ENCODE measurements at places on chromosomes 1 and 21.

- no peak for DNase-seq
Observed at GRCh38 chr1:201731592-201731991, 97.4 kb upstream of the IPO9 start.

DNA sequence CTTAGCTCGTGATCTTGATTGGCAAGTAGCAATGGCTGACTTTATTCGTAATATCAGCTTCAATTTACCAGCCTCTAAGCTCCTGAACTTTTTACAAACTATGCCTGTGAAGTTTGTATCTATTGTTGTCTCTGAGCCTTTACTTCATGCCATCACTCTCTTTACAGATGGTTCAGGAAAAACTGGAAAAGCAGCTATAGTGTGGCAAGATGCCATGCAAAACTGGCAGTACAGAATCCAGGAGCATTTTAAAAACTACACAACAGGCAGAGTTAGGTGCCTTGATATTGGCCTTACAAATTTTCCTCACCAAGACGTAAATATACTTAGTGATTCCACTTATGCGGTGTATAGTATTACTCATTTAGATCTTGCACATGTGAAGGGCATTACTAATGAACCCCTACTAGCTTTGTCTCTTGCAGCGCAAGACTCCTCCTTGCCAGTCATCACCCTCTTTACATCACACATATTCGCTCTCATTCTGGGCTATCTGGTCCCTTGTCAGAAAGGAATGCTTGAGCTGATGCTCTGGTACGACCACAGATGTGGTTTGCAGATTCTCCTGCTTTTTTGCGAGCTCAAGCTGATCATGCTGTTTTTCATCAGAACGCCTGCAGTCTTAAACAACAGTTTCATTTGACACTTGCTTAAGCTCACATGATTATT, 36.3 kb downstream of the CLCA1 start:
- no peak for DNase-seq

DNA sequence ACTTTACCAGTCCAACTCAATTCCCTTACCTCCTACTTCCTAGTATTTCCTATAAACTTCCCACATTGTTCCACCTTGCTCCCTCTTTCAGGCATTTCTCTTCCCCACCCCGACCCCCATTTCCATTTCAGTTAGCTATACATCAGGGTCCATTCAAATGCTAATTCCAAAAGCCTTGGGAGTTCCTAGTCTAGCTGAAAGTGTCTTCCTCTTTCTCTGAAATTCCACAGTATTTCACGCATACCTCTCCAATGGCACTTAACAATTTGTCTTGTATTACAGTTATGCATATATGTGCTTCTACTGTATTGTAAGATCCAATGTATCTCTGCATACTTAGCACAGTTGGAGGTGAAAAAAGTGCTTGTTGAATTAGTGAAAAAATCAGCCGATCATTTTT, 94.9 kb downstream of the ZNF644 start:
- no peak for DNase-seq

DNA sequence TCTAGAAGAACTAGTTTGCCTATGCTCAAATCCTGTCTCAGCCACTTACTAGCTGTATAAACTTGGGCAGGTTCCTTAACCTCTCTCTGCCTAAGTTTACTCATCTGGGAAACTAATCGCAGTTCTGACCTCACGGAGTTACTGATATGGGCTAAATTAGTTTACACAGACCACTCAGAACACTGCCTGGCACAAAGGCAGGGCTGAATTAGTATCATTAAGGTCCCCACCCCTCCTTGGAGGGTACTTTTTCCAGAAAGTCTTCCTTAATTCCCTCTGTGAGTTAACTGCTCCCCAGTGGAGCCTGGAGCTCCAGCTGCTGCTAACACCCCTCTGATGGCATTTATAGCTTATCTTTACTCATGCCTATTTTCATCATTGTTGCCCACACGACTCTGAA, 40.3 kb downstream of the SSBP3 start:
- no peak for DNase-seq

GRCh38 chr1:30764396-30764795, 6.8 kb upstream of the LAPTM5 start:
- DNase-seq = no peak

DNA sequence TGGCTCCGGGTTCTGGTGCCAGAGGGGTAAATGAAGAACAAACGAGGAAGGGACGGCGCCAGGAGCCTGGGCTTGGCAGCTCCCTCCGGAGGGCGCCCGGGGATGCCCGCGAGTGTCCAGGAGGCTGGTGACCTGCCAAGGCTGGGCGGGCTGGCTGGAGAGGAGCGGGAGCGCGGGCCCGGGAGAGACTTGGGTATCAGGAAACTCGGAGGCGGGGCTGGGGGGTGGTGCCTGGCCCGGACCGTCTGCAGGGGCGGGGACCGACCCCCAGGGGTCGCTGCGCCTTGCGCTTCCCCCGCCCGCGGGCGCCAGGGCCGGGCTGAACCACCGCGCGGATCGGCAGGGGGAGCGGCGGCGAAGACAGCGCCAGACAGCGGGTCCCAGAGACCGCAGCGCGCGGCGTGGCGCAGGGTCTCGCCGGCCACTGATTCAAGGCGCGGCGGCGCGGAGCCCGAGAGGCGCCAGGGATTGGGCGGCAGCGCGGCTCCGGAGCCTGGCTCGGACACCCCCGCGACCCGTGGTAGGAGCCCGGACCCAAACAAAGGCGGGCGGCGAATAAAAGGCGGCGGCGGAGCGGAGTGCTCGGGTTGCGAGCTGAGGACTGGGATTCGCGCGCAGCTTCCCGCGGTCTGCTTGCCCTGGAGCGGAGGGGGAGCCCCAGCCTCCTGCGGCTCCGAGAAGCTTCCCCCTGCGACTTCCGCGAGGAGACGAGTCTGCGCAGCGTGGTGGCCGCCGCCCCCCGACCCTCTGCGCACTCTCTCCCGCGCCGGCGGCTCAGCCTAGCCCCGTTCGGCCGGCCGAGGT, at the start of gene DISP3:
TSS of gene DISP3 (plus strand) at position 585 of the 804 bp plus-strand sequence. CDS start 21,838 bp downstream, outside the sequence.
- peak; percentile 68 for DNase-seq

GRCh38 chr1:58391056-58391455, 155.5 kb downstream of the OMA1 start:
- DNase-seq = no peak

DNA sequence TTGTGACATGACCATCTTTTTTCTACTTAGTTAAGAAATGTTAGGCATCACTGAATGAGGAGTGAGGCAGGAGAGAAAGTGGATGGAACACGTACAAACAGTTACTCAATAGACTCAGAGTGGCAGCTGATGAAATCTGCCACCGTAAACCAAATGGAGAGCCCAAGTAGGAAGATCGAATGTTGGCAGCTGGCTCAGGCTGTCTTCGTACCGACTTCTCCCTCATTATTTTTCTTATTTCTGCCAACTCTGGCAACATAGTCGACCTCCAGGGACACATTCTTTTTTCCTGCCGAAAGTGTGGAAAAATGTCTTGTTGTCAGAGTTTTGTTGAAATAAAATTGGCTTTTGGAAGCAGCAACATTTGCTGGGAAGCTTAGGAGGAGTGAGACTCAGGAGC, 143.3 kb downstream of the GREM2 start:
- no peak for DNase-seq

DNA sequence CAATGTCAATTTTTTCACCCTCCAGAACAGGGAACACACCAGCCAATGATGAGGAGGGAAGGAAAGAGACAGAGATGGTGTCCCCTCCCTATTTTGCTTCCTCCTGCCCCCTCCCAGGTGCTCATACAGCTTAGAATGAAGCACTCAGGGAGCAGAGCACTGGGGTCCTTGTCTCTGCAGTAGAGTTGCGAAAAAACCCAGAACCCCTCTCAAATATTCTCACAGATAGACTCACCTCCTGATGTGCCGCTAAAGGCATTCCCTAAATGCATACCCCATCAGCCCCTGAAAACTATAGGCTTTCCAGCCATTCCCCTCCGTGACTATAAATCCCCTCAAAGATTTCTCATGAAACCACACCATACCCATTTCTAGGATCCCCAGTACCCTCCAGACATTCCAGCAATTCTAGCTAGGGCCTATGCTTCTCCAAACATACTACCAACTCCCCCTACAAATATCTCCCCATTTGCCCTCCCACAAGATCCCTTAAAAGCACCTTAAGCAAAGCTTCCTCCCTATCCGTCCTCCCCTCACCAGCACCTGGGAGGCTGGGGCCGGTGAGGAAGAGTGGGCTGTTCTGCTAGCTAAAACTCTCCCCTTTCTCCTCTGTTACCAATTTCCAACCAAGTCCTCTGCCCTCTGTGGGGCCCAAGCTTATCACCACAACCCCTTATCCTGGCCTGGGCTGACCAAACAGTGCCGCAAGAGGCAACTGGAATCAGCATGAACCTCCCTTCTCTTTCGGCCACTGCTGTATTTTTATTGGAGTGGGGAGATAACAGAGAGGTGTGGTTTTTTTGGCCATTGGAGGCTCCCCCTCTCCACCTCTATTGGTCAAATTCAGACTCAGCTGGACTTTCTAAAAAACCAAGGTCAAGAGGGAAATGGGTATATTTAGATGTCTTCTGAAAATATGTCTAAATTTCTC, 54.7 kb downstream of the RHBG start:
- no peak for DNase-seq

- no peak for DNase-seq
Observed at GRCh38 chr1:25811384-25812082, 8.2 kb upstream of the MTFR1L start.

DNA sequence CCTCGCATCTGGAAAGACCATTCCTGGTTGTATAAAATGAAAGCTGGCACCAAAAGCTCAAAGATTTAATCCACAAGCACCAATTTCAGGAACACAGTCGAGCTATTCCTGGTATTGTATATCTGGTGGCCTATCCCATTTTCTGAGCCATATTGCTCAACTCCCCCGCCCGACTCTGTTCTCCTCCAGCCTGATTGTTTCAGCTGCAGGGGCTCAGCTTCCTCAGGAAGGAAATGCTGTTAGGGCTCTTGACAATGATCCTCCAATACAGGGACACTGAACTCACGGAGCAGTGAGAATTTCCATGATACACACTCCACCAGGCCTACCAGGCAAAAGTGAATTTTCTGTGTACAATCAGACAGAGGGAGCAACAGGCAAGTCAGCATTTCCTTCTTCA, 16.9 kb upstream of the TDRD10 start:
- no peak for DNase-seq

- DNase-seq = no peak
Observed at GRCh38 chr1:29762635-29763034, 526.3 kb downstream of the PTPRU start.

- DNase-seq = no peak
Observed at GRCh38 chr1:90959352-90960206, 62.3 kb downstream of the ZNF644 start.

DNA sequence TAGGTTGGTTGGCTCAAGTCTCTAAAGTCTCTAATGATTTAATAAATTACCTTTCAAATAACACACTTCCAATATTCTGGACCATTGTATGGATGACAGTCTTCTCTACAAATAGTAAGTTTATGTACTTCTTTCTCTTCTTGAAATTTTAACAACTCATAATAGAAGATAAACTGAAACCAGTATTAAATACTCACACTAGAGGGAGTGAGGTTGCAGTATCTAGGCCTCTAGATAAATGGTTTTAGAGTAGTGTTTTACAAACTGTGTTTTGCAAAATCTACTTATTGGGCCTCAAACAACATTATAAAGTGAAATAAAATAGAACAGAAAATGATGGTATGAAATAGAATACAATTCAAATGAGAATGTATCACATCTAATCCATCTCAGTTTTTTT, 479.9 kb upstream of the BRINP3 start:
- no peak for DNase-seq

GRCh38 chr21:40158366-40158765, 291.1 kb downstream of the PCP4 start:
- DNase-seq = no peak

DNA sequence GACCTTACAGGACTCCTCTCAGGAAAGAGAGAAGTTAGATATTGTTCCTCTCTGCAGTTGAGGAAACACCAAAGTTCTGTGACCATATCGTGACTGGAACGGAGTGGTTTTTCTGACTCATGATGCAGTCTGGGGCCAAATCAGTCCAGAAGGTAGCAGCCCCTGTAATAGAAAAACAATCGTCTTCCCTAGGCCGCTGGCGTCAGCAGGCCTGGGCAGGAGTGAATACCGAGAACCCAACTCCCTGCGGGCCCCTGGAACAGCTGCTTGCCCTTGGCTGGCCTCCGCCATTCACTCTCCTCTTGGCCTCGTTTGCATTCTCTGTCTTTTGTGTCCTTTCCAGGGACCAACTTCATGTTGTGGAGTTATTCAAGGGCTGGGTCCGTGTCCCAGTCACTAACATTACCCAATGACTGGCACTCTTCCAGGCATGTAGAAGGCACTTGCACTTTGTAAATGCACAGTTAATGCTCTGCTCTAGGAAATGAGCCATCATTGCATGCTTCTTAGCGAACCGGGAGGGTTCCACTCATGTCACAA, 10.9 kb upstream of the CD101 start:
- no peak for DNase-seq

- DNase-seq = no peak
Observed at GRCh38 chr1:159173320-159173719, 1.9 kb downstream of the CADM3 start.

DNA sequence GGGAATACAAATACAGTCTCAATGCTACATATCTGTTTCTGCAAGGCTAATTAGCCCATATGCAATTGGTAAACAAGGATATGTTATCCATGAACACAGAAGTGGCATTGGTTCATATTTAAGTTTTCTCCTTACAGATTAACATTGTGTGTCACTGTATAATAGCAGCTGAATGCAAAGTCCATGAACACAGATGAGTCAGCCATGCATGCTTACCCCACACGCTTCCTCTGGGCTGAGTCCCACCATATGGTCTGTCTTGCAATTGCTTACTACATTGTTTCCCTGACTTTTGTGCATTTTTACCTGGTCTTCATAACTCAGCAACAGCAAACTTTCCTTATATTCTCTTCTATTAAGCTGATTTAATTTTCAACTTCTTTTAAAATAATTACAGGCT, 41.5 kb upstream of the TSNAX start:
- no peak for DNase-seq

DNA sequence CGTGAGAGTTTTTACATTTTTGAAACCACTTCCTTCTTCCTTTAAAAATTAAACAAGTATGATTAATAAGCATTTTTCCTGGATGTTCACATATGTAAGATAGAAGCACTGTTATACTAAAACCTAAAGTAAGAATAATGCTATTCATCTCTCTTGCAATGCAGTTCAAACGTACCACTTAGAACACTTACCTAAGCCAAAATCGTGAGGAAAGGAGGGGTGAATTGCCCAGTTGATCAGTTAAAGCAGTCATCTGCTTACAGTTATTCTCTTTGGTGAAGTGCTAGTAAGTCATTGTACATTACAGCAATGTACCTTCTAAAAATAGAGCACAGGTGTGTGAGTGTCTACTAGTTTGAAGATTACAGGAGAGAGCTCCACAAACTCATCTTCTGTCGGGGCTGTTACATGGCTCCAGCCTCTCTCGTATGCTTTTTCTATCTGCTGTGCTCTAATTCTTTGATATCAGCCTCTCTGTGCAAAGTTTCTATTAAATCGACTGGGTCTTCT, 3.4 kb downstream of the NCAM2 start:
- no peak for DNase-seq

Data from CD4-positive, alpha-beta T cell treated with Interleukin-21 for 1 hour (primary cell).